ENCODE measurements at places on chromosomes 12 and 14. TPM values are rescaled to one million over a fixed set of nuclear protein-coding genes. Genes with fewer than 3 reads are reported as not detected.

TMEM253 gene
- 0.22 TPM for total RNA-seq

KRT79 gene
- not detected for total RNA-seq

CIDEB gene
- not detected for total RNA-seq

FITM1 gene
- total RNA-seq, result 1.2 TPM

BTBD6 gene
- 15.0 TPM for total RNA-seq

EFS gene
- 74.3 TPM for total RNA-seq

GYS2 gene
- not detected for total RNA-seq

UBE3B gene
- total RNA-seq, result 28.4 TPM

HHIPL1 gene
- 1.2 TPM for total RNA-seq

EIF2S3B gene
- total RNA-seq, result 1.8 TPM

KRT72 gene
- total RNA-seq, result not detected

BCAT1 gene
- 287 TPM for total RNA-seq

RASAL1 gene
- total RNA-seq, result 1.4 TPM

IL26 gene
- total RNA-seq, result not detected

LRRK2 gene
- 0.03 TPM for total RNA-seq

IFNG-AS1 gene
- total RNA-seq, result not detected

NPFF gene
- not detected for total RNA-seq

RNASE1 gene
- 5.7 TPM for total RNA-seq

ADAMTS20 gene
- total RNA-seq, result 10.9 TPM

ESRRB gene
- total RNA-seq, result 1.2 TPM

ASIC1 gene
- 5.6 TPM for total RNA-seq

TMEM229B gene
- 0.12 TPM for total RNA-seq

FOXM1 gene
- total RNA-seq, result 38.2 TPM

KRT85 gene
- total RNA-seq, result not detected

SUOX gene
- 35.5 TPM for total RNA-seq

HOXC5 gene
- total RNA-seq, result not detected

PTPN11 gene
- total RNA-seq, result 67.5 TPM

ADAM21 gene
- total RNA-seq, result 0.12 TPM

GZMH gene
- total RNA-seq, result not detected

SERPINA10 gene
- total RNA-seq, result not detected

TAS2R30 gene
- total RNA-seq, result 7.9 TPM

SAMD15 gene
- total RNA-seq, result 2.2 TPM

SNX6 gene
- total RNA-seq, result 365 TPM

WASHC4 gene
- 53.9 TPM for total RNA-seq

SPATA7 gene
- 39.9 TPM for total RNA-seq

GMFB gene
- 172 TPM for total RNA-seq

MORN3 gene
- 0.19 TPM for total RNA-seq

CYP27B1 gene
- total RNA-seq, result 0.99 TPM

PTPRO gene
- 3.7 TPM for total RNA-seq

SCFD1 gene
- total RNA-seq, result 70.2 TPM

Data from neural progenitor cell (in vitro differentiated cells).